ENCODE measurements at places on chromosomes 1 and 21.

- peak; percentile 74 for DNase-seq
Measured at GRCh38 chr1:185500001-185500626, 183.1 kb upstream of the IVNS1ABP start.

DNA sequence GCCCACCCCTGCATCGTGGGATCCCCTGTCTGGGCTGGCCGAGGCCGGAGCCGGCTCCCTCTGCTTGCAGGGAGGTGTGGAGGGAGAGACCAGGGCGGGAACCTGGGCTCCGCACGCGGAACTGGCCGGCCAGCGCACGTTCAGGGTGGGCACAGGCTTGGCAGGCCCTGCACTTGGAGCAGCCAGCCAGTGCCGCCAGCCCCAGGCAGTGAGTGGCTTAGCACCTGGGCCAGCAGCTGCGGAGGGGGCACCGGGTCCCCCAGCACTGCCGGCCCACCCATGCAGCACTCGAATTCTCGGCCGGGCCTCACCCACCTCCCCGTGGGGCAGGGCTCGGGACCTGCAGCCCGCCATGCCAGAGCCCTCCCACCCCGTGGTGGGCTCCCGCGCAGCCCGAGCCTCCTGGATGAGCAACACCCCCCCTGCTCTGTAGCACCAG lies 422.6 kb downstream of the AMY1C start:
- no peak for DNase-seq

GRCh38 chr1:78143152-78143551 lies 97.4 kb downstream of the GIPC2 start:
- DNase-seq = no peak

GRCh38 chr1:246367041-246367440 lies 140.0 kb downstream of the SMYD3 start:
- DNase-seq = no peak

All from dermis blood vessel endothelial cell (primary cell).